ENCODE measurements at places on chromosomes 7 and 10.

DNA sequence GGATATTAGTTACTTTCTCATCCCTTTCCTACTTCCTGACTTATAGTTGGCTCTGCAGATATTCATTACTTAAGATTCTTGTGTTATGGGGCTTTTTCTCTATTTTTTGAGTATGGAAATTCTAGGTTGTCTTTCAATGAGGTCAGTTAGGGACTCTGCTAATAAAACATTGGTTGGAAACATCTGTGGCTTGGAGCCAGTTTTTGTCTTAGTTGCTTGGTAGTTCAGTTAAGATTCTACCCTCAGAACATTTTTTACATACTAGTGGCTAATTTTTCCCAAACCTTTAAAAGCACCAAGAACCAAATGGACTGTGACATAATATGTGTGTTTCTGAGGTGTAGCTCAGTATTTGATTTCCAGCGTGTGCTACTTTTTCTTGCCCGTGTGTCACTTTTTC lies 305.6 kb upstream of the FZD1 start:
- DNase-seq = no peak

- no peak for DNase-seq
These were observed 26.8 kb upstream of the VKORC1L1 start for GRCh38 chr7:65846008-65846570.

GRCh38 chr7:137967143-137968018 lies 34.5 kb downstream of the CREB3L2 start:
- no peak for DNase-seq

DNA sequence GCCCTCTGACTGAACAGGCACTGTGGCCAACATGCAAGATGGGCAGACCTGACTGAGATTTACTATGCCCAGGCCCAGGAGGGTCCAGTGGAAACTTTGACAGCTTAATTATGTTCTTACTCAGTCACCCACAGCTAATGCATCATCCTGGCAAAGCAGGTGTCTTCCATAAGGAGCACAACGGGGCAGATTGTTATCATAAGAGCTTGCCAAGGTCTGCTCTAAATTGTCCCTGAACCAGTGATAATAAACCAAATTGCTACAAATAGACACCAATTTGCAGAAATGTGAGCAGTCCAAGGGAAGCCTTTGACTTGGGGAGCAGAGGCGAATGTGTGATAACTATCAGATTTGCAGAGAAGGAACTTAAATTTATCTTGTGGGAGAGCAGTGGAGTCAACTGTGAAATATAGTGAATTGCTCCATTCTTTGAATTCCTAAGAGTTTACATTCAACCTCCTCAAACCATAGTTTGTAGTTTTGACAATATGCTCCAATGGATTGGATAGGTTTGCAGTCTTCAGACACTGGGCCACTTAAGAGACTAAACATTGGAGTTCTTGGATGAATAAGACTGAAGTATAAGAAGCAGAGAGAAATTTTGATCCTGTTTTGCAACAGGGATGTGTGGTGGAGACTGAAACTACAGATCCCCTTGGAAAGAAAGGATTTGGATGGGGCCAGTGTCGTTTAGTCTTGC lies 494.7 kb downstream of the CCSER2 start:
- DNase-seq = no peak

DNA sequence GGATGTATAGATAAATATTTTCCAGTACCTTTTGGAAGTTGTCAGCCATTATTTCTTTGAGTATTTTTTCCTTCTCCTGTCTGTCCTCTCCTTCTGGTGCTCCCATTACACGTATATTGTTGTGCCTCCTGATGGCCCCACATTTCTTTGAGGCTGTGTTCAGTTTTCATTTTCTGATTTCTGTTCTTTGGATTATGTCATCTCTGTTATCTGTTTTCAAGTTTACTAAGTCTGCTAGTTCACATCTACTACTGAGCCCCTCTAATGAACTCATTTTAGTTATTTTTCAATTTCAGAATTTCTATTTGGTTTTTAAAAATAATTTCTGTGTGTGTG lies 16.3 kb downstream of the RBM33 start:
- DNase-seq = no peak

- peak; percentile 6 for DNase-seq
These were observed at the start of gene RAPGEF5 for GRCh38 chr7:22356701-22357310. RAPGEF5 (minus strand) TSS chr7:22357154; CDS start chr7:22357060, 94 bp downstream.

DNA sequence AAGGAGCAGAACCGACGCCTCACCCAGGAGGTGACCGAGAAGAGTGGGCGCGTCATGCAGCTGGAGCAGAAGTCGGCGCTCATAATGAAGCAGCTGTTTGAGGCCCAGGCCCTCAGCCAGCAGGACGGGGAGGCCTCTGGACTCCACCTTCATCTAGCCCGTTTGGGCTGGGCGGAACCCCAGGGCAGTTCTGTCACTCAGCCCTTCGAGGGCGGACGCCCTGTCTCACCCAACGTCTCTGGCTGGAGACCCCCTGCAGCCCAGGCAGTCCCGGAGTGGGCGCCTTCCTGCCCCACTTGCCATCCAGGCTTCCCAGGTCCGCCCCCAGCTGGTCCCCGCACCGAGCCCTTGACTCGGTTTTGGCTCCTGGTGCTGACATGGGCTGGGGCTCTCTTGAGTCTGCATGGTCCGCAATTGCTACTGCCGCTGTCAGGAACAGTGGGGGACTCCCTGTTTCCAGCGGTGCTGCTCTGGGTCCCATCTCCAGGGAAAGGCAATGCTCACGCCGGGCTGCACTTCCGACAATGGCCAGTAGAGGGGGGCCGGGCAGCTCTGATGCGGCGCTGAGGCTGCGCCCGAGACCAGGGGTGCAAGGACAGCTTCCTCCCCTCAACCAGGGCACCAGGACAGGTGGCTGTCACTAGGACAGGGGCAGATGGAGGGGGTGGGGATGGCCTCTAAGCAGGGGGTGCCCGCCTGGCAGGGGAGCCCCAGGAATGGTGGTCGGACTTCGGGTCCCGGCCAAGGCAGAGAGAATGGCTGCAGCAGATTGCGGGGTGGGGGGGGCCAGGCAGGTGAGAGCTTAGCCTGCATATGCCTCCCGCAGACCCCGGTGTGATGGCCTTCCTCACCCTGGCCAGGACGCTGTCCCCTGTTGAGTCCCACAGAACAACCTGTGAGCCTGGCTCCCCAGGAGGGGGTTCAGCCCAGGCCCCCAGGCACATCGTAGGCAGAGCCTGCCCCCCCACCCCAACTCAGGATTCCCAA lies 71.2 kb upstream of the KCTD7 start:
- DNase-seq = peak; percentile 8

GRCh38 chr10:83983578-83984255 lies 155.6 kb upstream of the GHITM start:
- DNase-seq = no peak

- DNase-seq = no peak
These were observed 92.2 kb upstream of the PDCD4 start for GRCh38 chr10:110779489-110779888.

GRCh38 chr10:60732807-60733516 lies 45.3 kb upstream of the CDK1 start:
- no peak for DNase-seq

GRCh38 chr10:22344249-22344648 lies 1.0 kb upstream of the SPAG6 start:
- DNase-seq = peak; percentile 76

DNA sequence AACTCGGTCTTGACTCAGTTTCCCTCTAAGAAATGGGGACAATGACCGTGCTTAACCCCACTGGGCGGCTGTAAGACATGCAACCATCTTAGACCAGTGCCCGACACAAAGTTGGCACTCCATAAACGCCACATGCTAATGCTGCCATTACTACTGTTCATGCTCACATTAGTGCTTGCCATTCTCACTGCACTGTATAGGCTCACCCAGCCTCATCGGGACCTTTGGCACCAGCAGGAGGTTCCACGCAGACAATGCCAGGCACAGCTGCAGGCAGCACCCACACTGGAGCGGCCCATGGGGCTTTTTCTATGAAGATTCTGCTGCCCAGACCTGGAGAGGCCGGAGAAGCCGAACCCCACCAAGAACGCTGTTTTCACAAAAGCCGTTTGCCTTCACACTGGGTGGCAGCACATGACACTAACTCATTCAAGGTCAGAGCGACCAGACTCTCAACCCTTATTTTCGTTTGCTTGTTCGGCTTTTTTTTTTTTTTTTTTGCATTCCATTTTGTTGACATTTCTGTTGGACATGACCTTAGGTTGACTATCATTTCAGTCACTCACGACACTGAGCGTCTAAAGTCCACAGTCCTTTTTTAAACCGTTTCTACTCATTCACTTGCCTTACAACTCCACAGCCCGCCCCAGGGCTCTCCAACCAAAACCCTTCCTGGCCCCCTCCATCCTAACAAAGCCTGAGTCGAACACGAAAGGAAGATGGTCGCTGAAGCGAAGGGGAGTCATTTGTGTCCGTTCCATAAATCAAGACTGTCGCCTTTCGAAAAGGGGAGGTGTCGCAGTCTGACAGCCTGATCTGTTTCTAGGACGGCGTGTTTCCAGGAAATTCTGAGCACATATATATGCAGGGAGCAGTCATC lies 124.4 kb upstream of the RNF32 start:
- DNase-seq = no peak

DNA sequence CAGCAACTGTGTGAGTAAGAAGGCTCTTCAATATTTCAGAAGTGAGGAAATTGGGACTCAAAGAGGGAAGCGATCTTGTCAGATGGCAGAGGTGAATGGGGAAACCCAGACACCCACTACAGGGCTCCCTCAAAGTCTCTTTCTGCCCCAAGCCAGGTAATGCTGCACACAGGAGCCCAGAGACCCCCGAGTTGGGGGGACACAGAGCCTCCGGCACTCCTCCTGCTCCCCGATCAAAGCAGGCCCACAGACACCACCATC lies 139.4 kb downstream of the TNS3 start:
- no peak for DNase-seq

- DNase-seq = no peak
These were observed 14.0 kb downstream of the RASGEF1A start for GRCh38 chr10:43252783-43253341.

GRCh38 chr10:127243490-127244272 lies 47.3 kb upstream of the INSYN2A start:
- DNase-seq = peak; percentile 35

DNA sequence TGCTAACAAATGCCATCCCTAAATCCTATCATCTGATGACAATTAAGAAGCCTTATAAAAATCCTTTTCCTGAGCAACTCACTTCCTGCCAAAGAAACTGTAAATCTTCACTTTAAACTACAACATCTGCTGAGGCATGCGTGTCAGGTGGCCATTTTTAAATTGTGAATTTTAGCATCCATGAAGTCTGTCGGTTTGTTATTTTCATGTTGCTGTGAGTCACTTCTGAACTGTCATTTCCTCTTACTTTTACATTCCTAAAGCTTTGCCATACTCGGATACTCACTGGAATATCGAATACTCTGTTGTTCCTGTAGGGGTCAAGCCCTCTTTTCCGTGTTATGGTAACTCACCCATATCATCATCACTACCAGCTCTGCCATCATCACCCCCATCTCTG lies 34.3 kb upstream of the TMEM26 start:
- no peak for DNase-seq

- no peak for DNase-seq
These were observed 234.8 kb downstream of the AGMO start for GRCh38 chr7:15327001-15327400.

- DNase-seq = no peak
These were observed 47.7 kb upstream of the BICC1 start for GRCh38 chr10:58464956-58465355.

DNA sequence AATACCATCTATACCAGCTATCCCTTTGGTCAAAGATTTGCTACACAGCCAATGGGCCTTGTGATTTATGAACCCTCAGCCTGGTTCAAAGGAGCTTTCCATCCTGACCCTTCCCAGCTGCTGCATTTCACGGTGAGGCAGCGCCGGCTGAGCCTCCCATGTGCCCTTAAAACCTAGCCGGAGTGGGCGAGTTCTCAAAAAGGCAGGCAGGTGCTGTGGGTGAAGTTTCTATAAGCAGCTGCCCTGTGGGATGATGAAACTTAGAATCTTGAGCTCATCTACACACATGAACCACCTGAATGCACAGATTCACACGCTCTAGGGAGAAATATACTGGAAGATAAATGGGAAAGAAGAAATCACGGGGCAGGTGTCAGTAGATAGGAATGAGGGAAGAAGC lies 224.7 kb downstream of the MLLT10 start:
- DNase-seq = no peak

GRCh38 chr7:80630608-80631405 lies 7.6 kb upstream of the CD36 start:
- no peak for DNase-seq

GRCh38 chr7:108037741-108038140 lies 34.8 kb upstream of the LAMB1 start:
- DNase-seq = no peak

DNA sequence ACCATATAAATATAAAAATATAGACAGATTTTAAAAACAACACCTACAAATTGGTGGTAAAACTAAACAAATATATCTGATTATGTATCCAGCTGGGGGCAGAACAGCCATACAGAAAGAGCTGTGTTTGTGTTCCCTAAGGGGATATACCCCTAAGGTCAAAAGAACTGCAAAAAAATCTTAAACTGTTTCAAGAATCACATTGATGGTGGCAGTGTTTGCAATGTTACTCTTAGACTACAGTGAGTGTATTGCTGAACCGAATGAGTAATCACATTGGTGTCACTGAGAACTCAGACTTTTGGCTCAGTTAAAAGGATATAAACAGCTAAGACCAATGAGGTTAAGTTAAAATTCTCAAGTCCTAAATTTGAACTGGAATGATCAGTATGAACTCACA lies 27.1 kb upstream of the PTPRN2 start:
- DNase-seq = no peak

- no peak for DNase-seq
These were observed 2.0 kb downstream of the CALML3 start for GRCh38 chr10:5526691-5527331.

GRCh38 chr10:66811211-66811610 lies 114.6 kb upstream of the LRRTM3 start:
- no peak for DNase-seq

DNA sequence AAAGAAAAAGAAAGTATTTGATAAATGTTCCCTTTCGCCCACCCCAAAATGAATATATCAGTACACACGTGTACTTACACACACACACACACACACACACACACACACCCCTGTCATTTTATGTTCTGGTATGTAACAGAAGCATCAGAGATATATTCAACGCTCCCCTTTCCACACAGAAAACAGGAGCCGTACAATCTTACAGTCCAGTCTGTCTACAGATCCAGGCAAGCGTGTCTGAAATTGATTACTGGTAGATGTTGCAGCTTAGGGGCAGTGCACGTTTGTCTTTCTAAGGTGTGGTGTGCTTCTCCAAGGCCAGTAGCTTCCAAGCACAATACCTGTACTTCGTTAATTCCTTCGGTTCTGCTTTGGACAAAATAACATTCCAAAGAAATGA lies 143.7 kb upstream of the RNF32 start:
- no peak for DNase-seq

DNA sequence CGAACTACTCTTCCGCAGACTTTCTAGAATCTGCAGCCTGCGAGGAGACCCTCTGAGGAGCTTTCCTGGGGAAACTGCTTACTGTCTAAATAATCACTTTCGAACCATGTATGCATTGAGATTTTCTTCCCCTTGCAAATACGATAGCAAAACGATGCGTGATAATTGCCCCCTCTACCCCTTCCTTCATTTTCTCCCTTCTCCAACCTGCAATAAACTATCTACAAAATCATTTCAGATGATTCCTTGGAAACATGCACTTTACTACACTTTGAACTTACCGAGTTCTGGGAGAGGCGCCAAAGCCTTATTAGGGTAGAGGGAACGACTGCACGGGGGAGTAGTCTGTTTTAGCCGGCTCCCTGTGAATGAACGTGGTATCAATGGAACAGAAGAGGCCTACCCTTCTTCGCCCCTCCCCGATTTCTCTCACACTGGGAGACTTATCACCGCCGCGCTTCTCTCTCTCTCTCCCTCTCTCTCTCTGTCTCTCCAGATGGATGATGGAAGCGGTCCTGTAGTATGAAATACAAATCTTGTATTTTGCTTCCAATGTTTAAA lies at the start of gene FGFBP3:
Gene FGFBP3 (minus strand): TSS at position 370 of the 561 bp plus-strand sequence. CDS start 517 bp downstream, outside the sequence.
- peak; percentile 69 for DNase-seq
